ENCODE measurements at places on chromosomes 11 and 22.

DNA sequence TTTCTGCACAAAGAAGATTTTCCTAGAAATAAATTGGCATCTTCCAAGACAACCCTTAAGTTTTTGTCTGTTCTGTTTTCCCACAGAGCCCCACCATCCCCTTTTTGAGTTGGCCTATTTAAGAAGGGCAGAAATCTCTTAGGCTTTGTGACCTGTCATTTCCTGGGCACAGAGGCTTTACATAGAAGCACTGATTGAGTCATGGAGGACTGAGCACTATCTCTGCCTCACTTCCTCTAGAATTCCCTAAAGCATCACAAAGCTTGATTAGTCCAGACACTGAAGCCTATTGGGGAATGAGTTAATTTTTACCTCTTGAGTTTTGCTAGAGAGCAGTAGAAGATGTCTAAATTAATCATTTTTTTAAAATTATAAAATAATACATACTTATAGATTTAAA lies 25.4 kb downstream of the TRIM44 start:
- DNase-seq: no peak

GRCh38 chr22:27679693-27680488 lies 121.7 kb downstream of the MN1 start:
- no peak for DNase-seq

DNA sequence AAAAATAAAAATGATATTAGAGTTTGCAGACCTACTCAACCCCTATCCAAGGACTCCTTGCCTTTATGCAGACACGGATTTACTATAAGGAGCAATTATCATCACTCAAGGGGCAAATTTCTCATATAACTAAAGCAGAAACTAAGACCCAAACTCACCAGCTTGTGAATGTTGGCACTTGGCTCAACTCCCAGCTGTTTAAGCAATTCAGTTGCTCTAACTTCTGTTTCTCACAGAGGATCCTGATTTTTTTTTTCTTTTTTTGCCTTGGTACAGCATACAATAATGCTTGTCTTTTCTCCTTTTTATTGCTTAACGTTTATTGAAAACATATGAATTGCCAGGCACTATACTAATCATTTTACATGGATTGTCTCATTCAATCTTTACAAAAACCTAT lies 9.6 kb upstream of the CBLIF start:
- no peak for DNase-seq

DNA sequence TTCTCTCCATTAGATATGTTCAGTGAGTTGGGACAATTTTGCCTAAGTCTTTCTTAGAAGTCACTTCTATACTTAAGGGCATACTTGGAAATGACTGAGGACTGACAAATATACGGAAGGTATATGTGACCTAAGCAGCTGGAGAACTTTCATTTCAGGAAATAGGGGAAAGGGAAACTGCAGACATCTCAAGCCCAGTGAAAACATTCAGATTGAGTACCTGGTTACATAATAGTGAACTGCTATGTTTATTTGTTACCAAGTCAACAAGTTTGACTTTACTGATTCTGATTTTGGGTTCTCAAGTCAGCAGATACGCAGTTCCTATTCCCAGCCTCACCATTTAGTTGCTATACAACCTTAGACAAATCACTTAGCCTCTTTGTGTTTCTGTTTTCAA lies 1173.9 kb downstream of the LRRC4C start:
- DNase-seq: no peak

DNA sequence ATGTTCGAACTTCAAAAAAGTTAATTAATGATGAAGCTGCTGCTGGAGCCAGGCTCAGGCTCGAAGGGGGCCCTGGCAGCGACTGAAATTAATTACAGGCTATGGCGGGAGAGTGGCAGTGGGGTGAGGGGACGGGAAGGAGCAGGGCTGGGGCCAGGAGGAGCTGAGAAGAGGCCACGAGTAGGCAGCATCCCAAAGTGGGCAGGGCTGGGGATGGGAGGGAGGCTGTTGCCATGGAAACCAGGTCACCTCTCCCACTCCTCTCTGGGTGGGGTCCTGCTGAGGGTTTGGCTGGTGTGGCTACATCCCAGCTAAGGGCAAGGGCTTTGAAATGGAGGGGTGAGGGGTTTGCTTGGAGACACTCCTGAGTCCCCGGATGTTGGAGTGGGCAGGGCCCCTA lies 23.9 kb downstream of the CACNA1I start:
- no peak for DNase-seq

DNA sequence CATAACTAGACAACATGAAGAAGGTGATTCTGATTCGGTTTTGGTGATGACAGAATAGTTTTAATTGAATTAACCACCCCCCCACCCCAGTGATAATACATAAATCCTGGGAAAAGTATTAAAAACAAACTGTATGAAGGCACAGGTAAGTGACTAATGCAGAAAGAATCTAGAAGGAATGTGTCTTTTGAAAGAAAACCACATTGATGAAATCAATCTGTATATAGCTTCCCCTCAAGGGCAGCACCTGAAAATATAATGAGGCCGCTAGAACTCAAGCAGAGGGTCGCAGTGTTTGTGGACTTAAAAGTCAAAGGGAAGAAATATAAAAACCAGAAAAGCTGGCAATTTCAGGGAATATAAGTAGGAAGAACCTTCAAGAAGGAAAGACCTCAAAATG lies 580.5 kb upstream of the CHORDC1 start:
- DNase-seq: no peak

DNA sequence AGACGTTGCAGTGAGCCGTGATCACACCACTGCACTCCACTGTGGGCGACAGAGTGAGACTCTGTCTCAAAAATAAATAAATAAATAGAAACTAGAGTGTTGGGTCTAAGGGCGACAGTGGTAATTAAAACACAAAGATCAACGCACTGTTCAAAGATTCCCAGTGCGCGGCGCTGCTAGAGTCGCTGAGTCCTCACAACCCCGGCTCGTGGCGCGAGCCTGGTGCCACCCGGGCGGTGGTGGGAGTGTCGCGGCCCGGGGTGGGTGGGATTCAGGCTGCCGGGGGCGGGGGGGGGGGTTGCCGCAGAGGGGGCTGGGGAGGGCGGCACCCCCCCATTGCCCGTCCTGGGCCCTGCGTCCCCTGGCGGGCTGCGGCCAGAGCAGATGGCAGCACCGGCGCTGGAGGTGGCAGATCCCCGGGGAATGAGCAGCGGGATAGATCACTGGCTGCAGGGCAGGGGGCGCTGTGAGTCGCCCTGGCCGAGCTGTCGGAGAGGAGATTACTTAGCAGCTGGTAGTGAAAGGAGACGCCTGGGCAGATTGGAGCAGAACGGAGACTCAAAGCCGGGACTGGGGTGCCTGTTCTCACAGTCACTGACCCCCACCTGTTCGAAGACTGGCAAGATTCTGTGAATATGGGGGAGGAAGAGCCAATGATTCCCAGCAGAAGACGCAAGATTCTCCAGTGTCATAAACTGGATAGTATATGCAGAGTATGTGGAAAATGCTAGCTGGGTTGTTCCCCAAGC lies 30.2 kb upstream of the APOBEC3A start:
- DNase-seq: peak; percentile 32

DNA sequence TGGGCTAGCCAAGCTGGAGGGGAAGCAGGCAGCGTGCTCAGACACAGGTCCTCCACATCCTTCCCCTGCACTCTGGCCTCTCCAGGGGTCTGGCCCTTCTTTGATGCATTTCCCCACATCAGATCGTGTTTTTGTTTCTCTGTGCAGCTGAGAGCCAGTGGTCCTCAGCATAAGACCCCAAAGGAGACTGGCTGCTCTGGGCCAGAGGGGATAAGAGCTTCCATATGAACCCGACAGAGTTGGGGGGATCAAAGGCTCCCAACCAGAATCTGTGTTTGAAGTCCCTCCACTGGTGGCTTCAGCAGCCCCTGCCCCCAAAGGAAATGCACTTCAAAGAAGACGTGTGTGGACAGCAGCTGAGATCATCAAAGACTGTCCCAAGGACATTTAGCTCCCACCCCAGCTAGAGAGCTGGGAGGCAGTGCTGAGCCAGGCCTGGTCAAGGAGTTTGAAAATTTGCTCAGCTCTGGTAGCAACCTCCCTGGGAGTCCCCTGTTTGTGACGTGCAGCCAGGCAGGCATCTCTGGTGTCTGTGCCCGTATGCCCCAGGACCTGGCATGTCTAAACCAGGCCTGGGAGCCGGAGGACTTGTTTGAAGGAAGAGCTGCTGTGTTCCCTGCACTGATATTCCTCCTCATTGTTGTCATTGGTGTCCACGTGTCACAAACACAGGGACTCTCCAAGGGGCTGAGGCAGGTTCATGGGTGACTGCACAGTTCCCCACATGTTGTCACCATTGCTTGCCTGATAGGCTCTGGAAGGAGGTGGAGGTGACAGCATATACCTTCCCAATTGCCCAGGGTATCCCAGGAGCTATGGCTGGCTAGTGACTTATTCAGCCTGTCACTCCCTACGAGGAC lies 99.0 kb downstream of the AMOTL1 start:
- no peak for DNase-seq

GRCh38 chr11:21622566-21622965 lies 570.3 kb upstream of the ANO5 start:
- DNase-seq: no peak

DNA sequence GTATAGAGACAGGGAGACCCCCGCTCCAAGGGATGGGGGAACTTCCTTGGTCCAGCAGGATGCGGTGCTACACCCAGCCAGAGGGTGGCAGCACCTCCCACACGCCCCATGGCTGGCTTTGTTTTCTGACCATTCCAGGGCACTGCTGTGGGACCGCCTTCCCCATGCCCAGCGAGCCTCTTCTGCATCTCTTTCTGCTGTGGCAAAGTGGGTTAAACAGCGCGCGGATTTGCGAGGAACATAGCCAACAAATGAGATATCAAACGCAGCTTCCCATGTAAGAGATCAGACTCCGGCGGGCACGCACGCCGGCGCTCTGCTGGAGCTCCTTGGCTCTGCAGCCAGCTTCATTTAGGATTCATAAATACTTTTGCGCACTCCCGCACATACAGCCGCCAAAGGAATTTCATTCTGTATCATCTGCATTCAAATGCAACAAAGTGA lies 485.8 kb upstream of the CADM1 start:
- no peak for DNase-seq

DNA sequence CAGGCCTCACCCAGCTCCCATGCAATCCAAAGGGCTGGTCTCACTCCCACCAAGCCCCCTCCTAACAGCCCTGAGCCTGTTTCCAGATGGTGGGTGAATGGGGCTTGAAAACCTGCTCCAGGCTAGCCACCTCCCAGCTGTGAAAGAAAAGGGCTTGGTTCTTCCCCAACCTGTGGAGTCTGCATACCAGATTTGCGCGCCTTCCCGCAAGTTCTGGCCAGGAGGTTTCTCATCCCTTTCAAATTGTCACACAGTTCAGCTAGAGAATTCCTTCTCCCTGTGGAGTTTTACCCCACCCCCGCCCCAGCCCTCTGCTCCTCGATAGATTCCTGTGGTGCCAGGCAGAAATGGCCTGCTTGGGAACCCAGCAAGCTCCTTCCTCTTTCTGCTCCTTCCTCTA lies 734.6 kb upstream of the FAT3 start:
- DNase-seq: no peak

DNA sequence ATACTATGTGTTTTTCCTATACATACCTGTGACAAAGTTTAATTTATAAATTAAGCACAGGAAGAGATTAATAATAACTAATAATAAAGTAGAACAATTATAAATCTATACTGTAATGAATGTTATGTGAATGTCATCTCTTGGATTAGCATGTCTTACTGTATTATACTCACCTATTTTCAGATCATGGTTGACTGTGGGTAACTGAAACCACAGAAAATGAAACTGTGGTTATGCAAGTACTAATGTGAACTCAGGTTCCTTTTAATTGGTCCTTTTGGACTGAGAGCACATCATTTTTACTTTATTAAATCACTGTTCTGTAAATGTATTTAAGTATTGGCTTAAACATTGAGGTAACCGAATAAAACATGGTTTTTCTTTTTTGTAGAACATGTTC lies 108.8 kb downstream of the PPP6R3 start:
- no peak for DNase-seq

- no peak for DNase-seq
Measured at GRCh38 chr11:8047382-8047781, 33.6 kb upstream of the TUB start.

GRCh38 chr22:48644997-48645396 lies 1182.7 kb downstream of the BRD1 start:
- no peak for DNase-seq

DNA sequence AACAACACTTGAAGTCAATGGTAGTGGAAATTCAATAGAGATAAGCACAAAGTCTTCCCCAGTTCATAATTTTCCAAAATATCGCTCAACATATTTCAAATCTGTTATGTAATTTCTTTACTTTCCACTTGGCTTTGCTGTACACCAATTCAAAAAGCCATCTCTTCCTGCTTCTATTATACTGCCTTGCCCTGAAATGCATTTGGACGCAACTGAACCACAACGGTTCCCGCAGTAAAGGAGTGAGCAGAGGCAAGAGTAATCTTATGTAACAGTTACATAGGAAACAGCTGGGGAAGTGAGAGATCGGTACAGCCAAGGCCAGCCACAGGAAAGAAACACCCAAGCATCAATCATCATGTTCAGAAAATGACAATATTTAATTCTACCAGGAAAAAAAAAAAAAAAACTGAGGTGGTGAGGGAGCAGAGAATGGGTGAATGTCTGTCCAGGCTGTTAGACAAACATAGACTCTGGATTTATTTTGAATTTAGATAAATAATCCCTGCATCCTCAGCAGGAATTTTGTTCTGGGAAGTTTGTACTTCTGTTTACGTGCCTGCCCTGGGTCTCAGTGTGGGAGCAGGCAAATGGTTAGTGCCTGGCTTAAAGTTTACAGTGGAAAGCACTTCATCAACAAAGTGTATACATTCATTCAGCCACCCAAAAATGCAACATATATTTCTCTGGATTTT lies 392.2 kb downstream of the ETS1 start:
- DNase-seq: no peak

DNA sequence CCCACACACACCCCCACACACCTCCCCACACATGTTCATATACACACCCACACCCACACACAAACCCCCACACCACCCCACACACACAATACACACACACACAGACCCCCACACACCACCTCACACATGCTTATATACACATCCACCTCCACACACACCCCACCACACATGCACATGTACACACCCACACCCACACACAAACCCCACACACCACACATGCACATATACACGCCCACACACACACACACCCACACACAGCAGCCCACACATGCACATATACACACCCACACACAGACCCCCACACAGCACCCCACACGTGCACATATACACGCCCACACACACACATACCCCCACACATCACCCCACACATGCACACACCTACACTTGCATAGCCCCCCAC lies 29.1 kb downstream of the KCNC1 start:
- DNase-seq: no peak

- DNase-seq: no peak
Measured at GRCh38 chr22:49352361-49353169, 475.1 kb downstream of the BRD1 start.

DNA sequence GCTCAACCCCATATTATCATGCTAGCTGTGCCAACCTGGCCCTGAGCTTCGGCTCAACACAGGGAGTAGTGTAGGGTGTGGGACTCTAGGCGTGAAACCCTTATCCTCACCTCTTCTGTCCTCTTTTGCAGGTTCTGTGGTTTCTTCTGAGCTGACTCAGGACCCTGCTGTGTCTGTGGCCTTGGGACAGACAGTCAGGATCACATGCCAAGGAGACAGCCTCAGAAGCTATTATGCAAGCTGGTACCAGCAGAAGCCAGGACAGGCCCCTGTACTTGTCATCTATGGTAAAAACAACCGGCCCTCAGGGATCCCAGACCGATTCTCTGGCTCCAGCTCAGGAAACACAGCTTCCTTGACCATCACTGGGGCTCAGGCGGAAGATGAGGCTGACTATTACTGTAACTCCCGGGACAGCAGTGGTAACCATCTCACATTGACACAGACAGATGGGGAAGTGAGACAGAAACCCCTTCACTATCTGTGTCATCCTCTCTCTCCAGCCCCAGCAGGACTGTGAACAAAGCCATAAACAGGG lies 76.4 kb downstream of the GGTLC2 start:
- no peak for DNase-seq
